ELR (cell line): ENCODE measurements at places on chromosomes 12 and 14.

DNA sequence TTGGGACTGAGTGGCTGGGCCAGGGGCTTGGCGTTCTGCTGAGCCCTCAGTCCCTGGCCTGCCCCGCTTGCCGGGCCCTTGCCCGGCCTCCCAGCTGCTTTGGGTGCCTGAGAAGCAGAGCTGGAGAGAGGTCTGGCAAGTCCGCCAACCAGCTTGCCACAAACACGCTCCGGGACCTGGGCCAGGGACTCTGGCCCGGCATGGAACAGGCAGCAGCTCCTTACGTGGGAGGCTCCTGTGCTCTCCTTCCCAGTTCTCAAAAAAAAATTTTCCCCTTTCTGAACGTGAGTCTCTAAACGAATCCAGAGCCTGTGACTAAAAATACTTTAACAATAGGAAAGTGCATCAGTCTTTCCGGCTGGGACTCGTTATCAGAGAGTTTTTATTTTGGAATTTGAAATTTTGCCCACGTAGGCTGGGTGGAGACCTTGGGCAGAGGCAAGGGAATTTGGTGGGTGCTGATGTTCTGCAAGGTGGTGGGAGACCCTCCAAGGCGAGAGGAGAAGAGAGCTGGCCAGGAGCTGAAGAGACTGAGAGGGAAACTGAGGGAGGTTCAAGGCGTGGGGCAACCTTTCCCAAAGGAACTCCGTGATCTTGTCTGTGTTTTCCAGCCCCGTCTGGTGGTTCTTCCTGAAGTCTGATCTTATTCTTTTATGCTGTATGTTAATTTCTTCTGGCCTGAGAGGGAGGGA lies 6.8 kb upstream of the NR4A1 start:
- DNase-seq: no peak

- no peak for DNase-seq
These were observed 16.0 kb upstream of the ENDOU start for GRCh38 chr12:47741340-47741703.

- peak; percentile 71 for DNase-seq
These were observed 51.7 kb downstream of the PPP1R12A start for GRCh38 chr12:79883216-79883615.

- no peak for DNase-seq
These were observed 396.1 kb downstream of the RAD51B start for GRCh38 chr14:68215629-68216028.

DNA sequence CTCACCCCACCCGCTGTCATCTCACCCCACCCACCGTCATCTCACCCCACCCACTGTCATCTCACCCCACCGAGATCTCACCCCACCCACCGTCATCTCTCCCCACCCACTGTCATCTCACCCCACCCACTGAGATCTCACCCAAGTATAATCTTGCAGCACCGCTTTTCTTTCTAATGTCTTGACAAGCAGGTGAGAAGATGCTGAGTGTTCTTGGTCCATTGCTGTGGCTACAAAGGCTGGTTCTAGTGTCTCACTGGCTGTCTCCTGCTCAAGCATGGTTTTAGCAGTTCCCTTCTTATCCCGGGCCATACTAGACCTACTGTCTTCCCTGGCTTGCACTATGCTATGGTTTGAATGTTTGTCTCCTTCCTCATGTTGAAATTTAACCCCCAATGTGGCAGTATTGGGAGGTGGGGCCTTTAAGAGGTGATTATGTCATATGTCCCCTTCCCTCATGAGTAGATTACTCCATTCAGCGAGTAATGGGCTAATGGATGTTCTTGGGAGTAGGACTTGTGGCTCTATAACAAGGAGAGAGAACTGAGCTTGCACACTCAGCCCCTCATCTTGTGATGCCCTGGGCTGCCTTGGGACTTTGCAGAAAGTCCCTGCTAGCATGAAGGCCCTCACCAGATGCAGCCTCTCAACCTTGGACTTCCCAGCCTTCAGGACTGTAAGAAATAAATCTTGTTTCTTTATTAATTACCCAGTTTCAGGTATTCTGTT lies 47.7 kb upstream of the PPP2R5C start:
- no peak for DNase-seq
